ENCODE measurements at places on chromosomes 13 and 19. TPM values are rescaled to one million over a fixed set of nuclear protein-coding genes. Genes with fewer than 3 reads are reported as not detected.

The CYP2S1 gene
- total RNA-seq: 6.8 TPM

The NLRP7 gene
- 0.25 TPM for total RNA-seq

The ADGRE1 gene
- not detected for total RNA-seq

The SIAH3 gene
- not detected for total RNA-seq

DNA sequence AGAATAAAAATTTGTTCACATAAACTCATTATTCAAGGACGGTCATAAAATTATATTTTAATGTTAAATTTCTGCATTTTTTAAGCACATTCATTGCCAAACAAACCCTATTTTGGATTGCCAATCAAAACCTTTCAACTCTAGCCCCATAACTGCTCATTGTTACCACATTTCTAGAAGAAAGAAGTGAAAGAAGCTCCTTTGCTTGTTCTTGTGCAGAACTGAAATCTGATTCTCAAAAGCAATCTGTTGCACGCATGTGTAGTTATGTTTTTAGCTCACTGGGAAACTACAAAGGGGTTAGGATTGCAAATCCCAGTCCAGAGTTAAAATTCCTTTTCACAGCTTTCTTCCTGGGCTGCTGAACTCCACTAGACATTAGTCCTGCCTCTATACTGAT lies 109.5 kb upstream of the MIR17HG start:
- H3K36me3 ChIP-seq: no peaks in the 10 kb centered on the region
- H3K27ac ChIP-seq: no peak overlapping the region
- H3K4me1 ChIP-seq: no peaks in the 10 kb centered on the region

GRCh38 chr13:104296286-104296685 lies 1230.1 kb upstream of the SLC10A2 start:
- no peaks in the 10 kb centered on the region for H3K27me3 ChIP-seq
- H3K27ac ChIP-seq: no peak overlapping the region
- no peak overlapping the region for H3K4me3 ChIP-seq
- H3K36me3 ChIP-seq: no peaks in the 10 kb centered on the region
- H3K4me1 ChIP-seq: peaks cover 12% of the 10 kb centered on the region

- no peak for DNase-seq
- H3K27ac ChIP-seq: no peak overlapping the region
- no peak overlapping the region for H3K4me3 ChIP-seq
- no peaks in the 10 kb centered on the region for H3K4me1 ChIP-seq
- H3K36me3 ChIP-seq: peaks cover 5% of the 10 kb centered on the region
- no peaks in the 10 kb centered on the region for H3K27me3 ChIP-seq
Observed at GRCh38 chr13:99269627-99270241, 11.6 kb upstream of the GPR18 start.

GRCh38 chr13:97108530-97108900 lies 113.6 kb upstream of the MBNL2 start:
- H3K4me1 ChIP-seq: peaks cover 17% of the 10 kb centered on the region
- H3K27ac ChIP-seq: no peak overlapping the region
- no peaks in the 10 kb centered on the region for H3K27me3 ChIP-seq
- H3K36me3 ChIP-seq: no peaks in the 10 kb centered on the region

DNA sequence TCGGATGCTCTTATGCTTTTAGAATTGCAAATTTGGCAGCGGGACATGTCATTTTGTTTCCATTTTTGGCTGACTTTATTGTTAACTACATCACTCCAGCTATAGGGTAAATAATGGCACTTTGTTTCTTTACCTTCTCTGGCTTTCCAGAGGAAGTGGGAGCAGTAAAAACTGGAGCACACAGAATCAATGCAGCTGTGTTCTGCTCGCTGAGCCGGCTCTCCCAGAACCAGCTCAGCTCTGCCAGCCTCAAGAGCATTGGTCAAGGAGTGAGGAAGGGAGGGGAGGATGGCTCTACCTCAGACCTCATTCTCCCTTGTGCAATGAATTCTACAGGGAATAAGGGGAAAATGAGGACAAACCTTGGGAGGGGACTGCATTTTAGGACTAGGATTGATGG lies 50.5 kb upstream of the SPATA13 start:
- DNase-seq: no peak
- no peak overlapping the region for H3K4me3 ChIP-seq
- no peak overlapping the region for H3K27ac ChIP-seq
- H3K27me3 ChIP-seq: no peaks in the 10 kb centered on the region
- no peaks in the 10 kb centered on the region for H3K4me1 ChIP-seq

GRCh38 chr19:9130965-9131364 lies 4.2 kb upstream of the OR7G3 start:
- peaks cover 30% of the 10 kb centered on the region for H3K4me1 ChIP-seq
- DNase-seq: no peak
- no peak overlapping the region for H3K27ac ChIP-seq
- H3K4me3 ChIP-seq: no peak overlapping the region
- H3K27me3 ChIP-seq: no peaks in the 10 kb centered on the region

- H3K27ac ChIP-seq: no peak overlapping the region
- no peaks in the 10 kb centered on the region for H3K36me3 ChIP-seq
- H3K4me1 ChIP-seq: no peaks in the 10 kb centered on the region
- no peak for DNase-seq
- no peaks in the 10 kb centered on the region for H3K27me3 ChIP-seq
Observed at GRCh38 chr13:26497968-26498511, 59.4 kb upstream of the WASF3 start.

DNA sequence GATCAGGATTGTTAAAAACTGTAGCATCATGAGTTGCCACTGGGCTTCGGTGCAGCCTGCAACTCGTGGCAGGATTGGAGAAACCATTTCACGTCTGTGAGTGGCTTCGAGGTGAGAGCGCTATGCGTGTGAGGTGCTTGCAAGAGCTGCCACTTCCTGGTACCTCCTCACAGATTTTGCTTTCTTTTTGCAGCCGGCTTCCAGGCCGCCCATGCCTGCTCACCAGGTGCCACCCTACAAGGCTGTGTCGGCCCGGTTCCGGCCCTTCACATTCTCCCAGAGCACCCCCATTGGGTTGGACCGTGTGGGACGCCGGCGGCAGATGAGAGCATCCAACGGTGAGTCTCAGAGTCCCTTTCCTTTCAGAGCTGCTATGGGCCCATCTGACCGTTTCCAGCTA lies 57.9 kb upstream of the C1QTNF9 start:
- no peak overlapping the region for H3K27ac ChIP-seq
- no peaks in the 10 kb centered on the region for H3K36me3 ChIP-seq
- DNase-seq: no peak
- no peak overlapping the region for H3K4me3 ChIP-seq

All from PC-9 (cell line).